Chondrocyte (in vitro differentiated cells): ENCODE measurements at places on chromosomes 12 and 14. TPM values are rescaled to one million over a fixed set of nuclear protein-coding genes. Genes with fewer than 3 reads are reported as not detected.

The MOK gene
- total RNA-seq: 3.8 to 10.1 TPM (median 4.5 TPM) in 3 replicates

- H3K4me1 ChIP-seq: no peaks in the 10 kb centered on the region
- no peaks in the 10 kb centered on the region for H3K36me3 ChIP-seq
- peaks cover 19% of the 10 kb centered on the region for H3K27me3 ChIP-seq
- no peak overlapping the region for H3K4me3 ChIP-seq
- H3K27ac ChIP-seq: no peak overlapping the region
These were observed 297.2 kb downstream of the ADGRD1 start for GRCh38 chr12:131250951-131251315.

- H3K27me3 ChIP-seq: peaks cover 42% of the 10 kb centered on the region
- peak; percentile 92 for DNase-seq
- no peaks in the 10 kb centered on the region for H3K36me3 ChIP-seq
- H3K4me3 ChIP-seq: peak within 1 kb of the TSS; percentile 98
- H3K4me1 ChIP-seq: peaks cover 25% of the 10 kb centered on the region
These were observed at the start of gene ALX1 for GRCh38 chr12:85280165-85280983. Gene ALX1 (plus strand): TSS chr12:85280220. CDS start chr12:85280262, 42 bp downstream.

The TMPRSS12 gene
- not detected in 3 replicates for total RNA-seq

- H3K27me3 ChIP-seq: no peaks in the 10 kb centered on the region
- no peak overlapping the region for H3K4me3 ChIP-seq
- H3K36me3 ChIP-seq: no peaks in the 10 kb centered on the region
- DNase-seq: no peak
- H3K4me1 ChIP-seq: no peaks in the 10 kb centered on the region
These were observed 143.9 kb upstream of the NOVA1 start for GRCh38 chr14:26741711-26742212.

The DCN gene
- 723 to 2,473 TPM (median 743 TPM) in 3 replicates for total RNA-seq

The C3AR1 gene
- 0.27 to 0.59 TPM in 2 of 3 replicates, not detected in the other for total RNA-seq
